Lung microvascular endothelial cell (primary cell): ENCODE measurements at places on chromosomes 3 and 15. TPM values are rescaled to one million over a fixed set of nuclear protein-coding genes. Genes with fewer than 3 reads are reported as not detected.

DNA sequence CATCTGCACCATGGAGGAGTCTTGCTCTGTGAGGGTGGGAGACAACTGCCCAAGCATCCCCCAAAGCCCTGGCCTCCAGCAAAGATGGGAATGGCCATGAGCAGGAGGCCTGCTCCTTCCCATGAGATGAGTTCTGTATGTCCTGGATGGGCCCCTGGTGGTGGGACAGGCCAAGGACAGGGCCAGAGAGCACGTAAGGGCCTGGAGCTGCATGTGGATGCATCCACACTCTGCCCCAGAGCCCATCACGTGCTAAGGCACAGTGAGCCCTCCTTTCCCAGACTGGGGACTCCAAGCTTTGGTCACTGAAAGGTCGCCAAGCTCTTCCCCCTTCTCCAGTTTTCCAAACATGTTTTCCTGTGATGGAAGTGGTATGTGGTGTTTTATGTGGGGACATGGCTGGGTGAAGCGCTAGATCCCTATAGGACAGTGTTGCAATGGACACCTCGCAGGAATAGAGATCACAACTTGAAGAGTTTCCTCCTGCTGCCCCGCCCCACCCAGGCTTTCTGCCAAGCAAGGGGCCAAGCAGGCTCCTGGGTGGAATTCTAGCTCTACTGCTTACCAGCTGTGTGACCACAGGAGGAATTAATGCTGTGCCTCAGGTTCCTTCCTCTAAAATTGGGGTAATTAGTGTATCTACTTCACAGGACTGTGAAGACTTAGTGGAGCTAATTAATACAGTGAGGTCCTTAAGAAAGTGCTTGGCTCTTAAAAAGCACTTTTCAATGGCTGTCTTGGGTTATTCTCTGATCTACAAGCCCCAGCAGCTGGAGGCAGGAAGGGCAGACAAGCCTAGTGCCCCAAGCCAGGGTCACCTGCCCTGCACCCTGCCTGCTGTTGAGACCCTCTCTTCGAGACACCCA lies 106.4 kb upstream of the RPL32 start:
- peak; percentile 62 for DNase-seq

MEGF11 gene
- total RNA-seq: under 0.01 TPM in 1 of 2 replicates, not detected in the other

DNA sequence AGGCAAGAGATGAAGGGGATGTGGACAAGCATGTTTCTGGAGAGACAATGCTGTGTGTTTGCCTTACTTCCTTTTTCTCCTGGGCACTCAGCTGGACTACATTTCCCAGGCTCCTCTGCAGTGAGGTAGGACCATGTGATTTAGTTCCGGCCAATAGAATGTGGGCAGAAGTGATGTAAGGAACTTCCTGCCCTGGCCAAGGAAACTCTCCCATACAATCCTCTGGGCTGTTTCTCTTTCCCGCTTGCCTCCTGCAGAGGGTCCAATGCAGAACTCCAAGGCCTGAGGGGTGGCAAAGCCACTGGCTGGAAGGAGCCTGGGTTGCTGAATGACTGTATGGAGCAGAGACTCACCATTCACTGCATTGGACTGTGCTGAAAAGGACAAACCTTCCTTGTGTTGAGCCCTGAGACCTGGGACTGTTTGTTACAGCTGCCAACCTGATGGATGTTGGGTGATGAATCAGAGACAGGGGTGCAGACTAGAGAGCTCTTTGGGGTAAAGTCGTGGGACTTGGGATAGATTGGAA lies 82.7 kb upstream of the SLC6A6 start:
- peak; percentile 85 for DNase-seq

- DNase-seq: no peak
These were observed 30.4 kb downstream of the RARB start for GRCh38 chr3:25458420-25458814.

GRCh38 chr3:194872669-194872977 lies 186.9 kb downstream of the FAM43A start:
- no peak for DNase-seq
